Epithelial cell of prostate (primary cell): ENCODE measurements at places on chromosomes 5 and 9.

DNA sequence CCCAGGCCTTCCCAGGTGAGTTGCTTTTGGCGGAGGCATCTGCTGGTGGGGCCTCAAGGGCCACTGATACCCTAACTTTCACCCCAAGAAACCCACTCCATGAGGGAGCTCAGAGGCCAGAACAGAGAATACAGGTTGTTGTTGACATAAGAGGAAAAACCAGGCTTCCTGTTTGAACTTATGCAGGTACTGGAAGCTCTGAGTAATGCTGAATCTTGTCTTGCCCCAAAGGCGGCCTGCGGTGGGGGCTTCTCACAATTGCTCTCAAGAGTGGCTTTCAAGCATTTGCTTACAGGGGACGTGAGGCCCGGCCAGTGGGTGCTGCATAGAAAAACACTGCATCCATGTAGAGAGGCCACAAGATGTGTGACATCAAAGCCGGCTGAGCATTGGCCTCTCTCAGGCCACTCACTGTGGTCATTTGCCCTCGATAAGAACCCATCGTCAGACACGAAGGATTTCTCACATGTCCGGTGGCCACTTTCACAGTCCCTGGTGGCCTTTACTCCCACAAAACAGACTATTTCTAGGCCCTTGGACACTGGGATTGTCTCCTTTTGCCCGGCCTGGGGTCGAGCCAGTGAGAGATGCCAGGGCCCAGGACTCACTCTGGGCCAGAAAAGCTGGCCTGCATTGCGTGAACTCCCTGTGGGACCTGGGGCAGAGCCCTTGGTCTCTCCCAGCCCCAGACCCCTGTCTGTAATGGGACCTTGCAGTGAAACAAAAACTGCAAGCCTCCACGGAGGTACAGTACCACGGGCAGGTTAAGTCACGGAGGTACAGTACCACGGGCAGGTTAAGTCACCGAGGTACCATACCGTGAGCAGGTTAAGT is 34.5 kb upstream of the TCF7 start:
- DNase-seq: no peak

GRCh38 chr5:132075719-132076077 is 2.1 kb downstream of the CSF2 start:
- no peak for DNase-seq

DNA sequence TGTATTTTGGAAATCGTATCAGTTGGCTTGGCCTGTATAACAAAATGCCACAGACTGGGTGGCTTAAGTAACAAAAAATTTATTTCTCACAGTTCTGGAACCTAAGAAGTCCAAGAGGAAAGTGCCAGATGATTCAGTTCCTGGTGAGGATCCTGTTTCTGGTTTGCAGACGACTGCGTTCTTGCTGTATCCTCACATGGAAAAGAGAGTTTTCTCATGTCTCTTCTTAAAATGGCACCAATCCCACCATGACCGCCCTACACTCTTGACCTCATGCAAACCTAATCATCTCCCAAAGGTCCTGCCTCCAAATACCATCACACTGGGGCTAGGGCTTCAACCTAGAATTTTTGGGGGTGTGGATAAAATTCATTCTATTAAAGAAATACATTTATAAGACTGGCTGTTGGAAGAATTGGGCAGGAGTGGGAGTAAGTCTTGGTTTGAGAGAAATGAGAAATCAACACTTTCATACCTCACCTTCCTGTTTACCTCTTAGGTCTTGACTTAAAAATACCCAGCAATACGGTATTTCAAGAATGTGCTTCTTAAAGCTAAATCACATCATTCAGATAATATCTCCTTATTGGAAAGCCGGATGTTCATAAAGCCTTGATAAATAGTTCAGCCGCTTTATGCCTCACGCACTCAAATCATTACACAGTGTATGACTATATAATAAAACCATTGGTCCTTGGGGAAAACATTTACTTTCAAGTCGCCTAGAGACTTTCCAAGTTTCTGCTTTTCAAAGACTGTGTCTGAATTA is 28.7 kb downstream of the PTTG1 start:
- DNase-seq: no peak

- DNase-seq: no peak
Measured at GRCh38 chr5:44312374-44312773, 76.8 kb downstream of the FGF10 start.

DNA sequence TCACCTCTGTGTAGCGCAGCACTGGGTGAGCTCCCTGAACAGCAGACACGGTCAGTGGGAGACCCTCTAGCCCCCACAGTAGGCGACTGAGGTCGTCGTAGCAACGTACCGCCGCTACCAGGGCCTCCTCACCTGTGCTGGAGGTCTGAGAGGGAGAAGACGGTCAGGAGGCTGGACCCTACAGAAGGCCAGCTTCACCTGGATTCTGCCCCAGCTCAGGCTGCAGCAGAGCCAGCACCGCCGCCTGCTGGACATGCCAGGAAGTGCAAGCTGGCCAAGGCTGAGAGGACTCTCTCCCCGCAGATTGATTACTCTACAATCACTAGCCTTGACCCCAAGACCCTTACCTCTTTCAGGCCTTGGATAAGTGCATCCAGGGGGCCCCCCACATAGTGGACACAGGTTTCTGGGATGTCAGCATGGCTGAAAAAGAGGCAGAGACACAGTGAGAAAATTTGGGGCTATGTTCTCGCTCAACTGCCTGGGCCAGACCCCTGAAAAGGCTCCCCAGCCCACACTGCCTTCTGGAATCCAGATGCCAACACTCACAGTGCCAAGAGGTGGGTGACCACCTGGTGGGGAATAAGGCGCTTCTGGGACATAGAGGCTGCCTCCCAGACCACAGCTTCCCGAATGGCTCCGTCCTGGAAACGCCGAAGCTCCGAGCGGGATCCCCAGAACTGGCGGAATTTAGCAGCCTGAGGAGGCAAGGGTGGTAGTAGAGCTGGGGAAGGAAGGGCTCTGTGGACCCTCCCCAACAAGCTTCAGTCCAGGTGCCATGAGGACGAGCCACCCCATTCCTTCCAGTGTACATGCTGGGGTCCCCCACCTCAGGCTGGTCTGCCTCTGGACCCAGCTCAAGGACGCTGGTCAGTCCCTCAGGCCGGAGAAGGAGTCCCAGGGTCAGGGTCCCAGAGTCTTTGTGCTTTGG is 6.9 kb downstream of the NOL6 start:
- DNase-seq: no peak

- DNase-seq: no peak
Measured at GRCh38 chr5:4772591-4772990, 367.5 kb upstream of the ADAMTS16 start.

DNA sequence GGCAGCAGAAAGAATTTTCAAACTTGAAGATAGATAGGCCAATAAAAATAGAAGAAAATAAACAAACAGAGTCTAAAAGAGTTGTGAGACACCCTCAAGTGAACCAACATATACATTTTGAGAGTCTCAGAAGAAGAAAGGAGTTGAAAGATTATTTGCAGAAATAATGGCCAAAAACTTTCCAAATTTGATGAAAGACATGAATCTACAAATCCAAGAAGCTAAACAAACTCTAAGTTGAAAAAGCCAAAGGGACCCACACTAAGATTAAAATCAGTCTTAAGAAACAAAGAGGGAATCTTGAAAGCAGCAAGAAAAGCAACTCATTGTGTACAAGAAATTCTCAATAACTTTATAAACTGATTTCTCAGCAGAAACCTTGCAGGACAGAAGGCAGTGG is 137.0 kb downstream of the SAXO1 start:
- DNase-seq: no peak

GRCh38 chr9:120608421-120608820 is 28.5 kb upstream of the CDK5RAP2 start:
- DNase-seq: no peak

DNA sequence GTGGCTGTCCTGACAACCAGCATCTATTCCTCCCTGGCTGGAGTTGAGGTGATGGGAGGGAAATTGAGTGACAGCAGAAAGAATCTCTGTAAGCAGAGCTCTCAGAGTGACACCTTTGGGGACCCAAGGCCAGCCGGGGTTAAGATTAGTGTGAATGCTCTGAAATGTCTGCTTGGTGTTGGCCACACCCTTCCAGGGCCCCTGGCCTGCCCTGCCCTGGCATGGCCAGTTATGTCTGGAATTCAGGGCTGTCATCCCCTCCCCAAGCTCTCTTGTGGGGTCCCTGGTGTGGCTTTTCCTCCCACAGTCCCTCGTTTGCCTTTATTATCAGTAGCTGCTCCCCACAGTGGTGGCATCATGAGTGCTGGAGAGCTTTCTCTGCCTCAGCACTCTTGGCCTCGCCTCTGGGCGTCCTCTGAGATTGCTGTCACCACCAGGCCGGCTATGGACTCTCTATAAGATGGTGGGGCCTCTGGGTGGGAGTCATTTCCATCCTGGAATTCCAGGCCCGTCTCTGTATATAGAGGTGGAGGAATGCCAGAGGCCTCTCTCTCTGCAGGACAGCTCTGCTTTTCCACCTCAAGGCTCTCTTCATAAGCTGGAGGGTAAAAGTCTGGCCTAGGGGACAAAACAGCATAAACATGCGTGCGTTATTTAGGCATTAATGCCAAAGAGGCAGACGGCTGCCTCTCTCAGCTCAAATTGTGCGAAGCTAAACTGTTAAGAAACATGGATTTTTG is 3.6 kb downstream of the TMEM252 start:
- DNase-seq: no peak

- no peak for DNase-seq
Measured at GRCh38 chr5:1033178-1033577, 24.6 kb downstream of the NKD2 start.

DNA sequence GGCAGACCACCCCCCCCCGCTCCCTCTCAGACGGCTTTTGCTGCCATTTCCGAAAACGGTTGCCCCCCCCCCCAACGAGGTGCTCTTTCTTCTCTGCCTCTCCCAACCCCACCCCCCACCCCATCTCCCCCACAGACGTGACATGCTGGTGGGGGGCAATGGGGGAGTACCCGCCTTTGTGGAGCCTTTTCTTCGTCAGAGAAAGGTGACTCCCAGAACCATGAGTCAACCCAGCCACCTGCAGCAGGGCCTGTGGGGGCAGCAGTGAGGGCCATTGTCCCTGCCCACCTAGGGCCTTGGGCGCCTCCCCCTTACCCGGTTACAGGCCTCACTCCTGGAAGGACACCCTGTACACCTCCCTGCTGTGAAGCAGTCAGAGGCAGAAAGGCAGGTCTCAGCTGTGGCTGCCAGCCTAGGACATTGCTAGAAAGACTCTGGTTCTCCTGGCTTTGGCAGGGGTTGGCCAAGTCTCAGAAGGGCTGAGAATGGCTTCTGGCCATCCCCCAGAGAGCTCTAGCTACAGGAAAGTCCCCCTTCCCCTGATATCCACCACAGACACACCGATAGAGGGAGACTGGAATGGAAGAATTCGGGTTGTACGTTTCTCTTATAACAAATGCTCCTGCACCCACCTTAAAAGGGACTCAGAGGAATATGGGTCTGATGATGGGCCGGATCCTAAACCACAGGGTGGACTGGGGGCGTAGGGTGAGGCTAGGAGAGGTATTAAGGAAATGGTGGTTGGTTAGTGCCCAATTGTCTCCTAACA is 2.2 kb downstream of the DNAJB5 start:
- no peak for DNase-seq

- no peak for DNase-seq
Measured at GRCh38 chr9:112086627-112087026, 88.5 kb downstream of the SUSD1 start.

GRCh38 chr5:163347671-163348070 is 89.7 kb upstream of the CCNG1 start:
- no peak for DNase-seq

DNA sequence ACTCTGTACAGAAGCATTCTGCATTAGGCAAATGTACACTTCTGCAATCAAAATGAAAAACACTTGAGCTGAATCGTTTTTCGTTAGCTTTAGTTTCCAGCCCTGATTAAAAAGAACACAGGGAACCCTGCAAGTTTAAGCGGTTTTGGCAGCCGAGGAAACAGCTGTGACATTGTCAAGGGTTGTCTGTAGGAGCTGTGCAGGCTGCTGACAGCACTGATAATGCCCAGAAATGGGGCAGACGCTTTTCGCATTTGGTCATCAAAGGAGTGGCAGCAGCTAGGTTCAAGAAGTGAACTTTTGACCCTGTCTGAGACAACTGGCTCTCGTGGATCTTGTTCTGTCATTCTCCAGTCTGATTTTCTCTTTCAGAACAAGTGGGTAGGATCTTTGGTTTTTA is 165.6 kb upstream of the CCDC152 start:
- no peak for DNase-seq

DNA sequence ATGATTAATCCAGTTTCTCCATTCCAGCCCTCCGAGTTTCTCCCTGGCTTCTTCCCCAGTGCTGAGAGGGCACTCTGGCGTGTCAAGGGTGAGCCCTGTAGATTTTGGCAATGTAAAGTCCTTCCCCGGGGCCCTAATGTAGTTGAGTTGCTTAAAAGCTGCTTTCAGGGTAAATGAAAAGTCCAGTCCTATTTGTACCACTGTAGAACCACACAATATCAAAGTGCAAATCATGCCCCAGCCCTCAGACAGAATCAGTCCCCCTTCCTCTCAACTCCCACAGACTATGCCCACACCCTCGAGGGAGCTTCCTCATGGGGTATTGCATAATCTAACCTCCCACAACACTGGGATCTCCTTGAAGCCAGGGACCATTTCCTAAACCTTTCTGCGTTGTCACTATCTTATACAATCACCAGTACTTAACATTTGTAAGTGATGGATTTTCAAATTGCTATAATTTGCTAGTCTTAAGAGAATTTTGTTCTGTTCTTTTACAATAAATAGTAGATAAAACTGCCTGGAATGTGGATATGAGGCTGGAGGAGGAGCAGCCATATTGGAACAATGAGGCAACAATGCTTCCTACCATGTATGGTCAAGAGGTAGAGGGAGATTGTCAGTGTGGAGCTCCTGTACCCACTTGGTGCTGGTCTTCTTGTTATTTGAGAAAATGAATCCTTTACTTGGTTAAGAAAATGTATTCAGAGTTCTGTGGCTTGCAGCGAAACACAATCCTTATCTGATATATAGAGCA is 34.4 kb downstream of the ZNF366 start:
- DNase-seq: no peak

DNA sequence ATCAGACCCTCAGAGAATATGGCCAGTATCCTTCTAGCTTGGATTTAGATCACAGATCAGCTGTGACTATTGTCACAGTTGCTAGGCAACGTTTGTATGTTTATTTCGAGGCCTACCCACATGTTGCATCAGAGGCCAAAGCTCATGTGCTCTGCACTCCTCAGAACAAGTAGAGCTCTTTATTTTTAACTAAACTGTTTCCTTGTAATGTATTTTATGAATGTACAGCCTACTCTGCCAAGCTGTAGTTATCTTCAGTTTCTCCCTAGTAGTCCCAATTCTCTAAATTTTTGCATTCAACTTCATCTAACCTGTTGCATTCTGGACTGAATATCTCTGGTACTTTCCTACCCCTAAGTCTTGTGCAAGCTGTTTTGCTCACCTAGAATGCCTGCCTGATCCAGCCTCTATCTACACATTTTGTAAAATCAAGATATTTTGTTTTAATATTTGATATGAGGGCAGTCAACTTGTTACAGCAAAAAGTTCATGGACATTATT is 52.8 kb downstream of the CAST start:
- peak; percentile 49 for DNase-seq

- DNase-seq: no peak
Measured at GRCh38 chr9:135055181-135055580, 32.3 kb upstream of the OLFM1 start.

DNA sequence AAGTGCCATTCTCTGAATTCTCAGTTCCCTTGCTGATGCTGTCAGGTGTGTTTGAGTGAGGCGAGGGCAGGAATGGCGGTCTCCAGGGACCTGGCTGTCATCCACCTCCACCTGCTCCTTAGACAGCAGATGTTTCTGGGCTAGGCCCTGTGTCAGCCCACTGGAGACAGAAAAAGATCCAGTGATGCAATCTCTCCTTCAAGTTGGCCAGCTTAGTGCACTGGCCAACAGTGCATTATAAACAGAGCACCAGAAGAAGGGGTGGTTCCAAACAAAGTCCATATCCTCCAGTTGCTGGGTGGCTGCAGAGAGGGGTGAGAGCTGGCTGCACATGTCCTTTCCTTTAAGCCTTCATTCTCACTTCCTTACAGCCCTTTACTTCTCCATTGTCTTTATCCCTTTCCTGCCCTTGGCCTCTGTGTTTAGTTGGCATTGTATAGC is 26.5 kb downstream of the NANS start:
- no peak for DNase-seq
